ENCODE measurements at places on chromosomes 4 and X.

DNA sequence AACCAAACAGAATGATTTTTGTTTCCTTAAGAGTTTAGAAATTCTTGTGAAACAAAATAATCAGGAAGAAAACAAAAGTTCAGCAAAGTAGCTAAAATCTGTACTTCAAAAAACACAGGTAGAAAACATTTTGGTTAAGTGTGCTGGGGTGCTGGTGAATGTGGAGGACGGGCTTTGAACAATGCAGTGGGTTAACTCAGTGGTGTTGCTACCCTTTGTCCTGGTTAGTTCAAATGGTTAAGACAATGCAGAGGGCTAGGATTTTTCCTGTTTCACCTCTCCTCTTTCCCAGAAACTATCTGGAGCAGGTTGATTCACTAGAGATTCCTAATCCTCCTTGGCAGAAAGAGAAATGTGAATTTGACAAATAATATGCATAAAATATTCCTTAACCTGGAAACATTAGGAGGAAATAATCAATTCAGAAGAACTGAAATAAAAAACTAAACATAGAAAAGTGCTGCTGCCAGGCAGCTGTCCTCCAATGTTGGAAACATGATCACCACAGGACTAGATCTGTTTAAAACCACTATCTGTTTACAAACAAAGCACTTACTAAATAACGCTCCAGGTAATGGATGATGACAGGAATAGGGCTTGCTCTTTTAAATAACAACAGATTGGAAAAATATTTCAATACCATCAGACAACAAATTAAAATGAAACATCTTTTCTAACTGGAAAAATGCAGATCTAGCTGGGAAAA lies 148.9 kb downstream of the MAML3 start:
- DNase-seq: no peak

DNA sequence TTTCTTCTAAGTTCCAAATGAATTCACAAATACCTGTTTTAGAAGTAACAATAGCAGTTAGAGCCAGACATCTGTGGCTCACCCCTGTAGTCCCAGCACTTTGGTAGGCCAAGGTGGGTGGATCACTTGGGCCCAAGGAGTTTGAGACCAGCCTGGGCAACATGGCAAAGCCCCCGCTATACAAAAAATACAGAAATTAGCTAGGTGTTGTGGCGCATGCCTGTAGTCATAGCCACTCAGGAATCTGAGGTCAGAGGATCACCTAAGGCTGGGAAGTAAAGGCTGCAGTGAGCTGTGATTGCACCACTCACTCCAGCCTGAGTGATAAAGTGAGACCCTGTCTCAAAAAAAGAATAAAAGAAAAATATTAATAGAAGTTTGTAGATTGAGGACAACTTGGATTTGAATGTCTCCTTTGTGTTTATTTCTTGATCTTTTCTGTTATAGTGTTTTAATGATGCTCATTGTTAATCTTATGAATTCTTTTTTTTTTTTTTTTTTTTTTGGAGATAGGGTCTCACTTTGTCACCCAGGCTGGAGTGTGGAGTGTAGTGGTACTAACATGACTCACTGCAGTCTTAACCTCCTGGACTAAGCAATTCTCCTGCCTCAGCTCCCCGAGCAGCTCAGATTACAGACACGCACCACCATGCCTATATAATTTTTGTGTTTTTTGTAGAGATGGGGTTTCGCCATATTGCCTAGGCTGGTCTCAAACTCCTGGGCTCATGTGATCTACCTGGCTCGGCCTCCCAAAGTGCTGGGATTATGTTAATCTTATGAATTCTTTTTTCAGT lies 30.7 kb upstream of the RAPGEF2 start:
- no peak for DNase-seq

- DNase-seq: no peak
Observed at GRCh38 chr4:172061204-172061603, 248.0 kb downstream of the GALNTL6 start.

DNA sequence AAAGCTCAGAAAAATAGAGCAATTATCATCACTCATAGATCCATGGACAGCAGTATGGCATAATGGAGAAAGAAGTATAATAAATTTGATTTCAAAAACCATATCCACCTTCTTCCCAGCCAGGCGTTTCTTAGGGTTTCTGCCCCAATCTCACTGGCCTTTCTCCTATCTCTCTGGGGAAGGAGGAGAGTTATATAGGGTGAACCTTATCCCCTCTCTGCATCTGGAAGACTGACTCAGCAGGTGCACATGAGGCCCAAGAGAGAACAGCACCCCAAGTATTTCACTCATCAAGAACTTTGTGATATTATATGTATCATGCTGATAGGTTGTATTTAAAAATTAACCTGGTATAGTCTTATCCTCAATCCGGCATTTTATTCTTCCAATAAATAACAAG lies 318.8 kb upstream of the RASGEF1B start:
- no peak for DNase-seq

- DNase-seq: no peak
Observed at GRCh38 chr4:167290678-167291077, 56.4 kb upstream of the SPOCK3 start.

- DNase-seq: no peak
Observed at GRCh38 chr4:47672696-47673095, 165.2 kb downstream of the CORIN start.

DNA sequence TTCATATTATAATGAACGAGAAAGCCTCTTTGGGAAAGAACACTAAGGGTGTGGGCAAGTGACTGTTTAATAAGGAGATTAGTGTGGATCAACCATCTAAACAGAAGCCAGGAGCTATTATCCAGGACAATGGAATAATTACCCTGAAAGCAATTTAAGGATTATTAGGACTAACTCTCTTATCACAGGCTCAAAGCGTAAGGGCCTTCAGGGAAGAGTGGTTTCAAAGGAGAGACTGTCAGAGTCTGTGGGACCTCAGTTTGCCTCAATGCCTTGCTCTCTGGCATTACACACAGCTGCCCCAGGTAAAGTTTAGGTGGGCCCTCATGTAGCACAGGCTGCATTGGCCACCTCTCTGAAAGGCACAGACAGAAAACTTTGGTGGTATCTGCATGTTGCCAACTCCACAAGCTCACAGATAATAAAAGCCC lies 717.2 kb upstream of the ADGRL3 start:
- DNase-seq: no peak

DNA sequence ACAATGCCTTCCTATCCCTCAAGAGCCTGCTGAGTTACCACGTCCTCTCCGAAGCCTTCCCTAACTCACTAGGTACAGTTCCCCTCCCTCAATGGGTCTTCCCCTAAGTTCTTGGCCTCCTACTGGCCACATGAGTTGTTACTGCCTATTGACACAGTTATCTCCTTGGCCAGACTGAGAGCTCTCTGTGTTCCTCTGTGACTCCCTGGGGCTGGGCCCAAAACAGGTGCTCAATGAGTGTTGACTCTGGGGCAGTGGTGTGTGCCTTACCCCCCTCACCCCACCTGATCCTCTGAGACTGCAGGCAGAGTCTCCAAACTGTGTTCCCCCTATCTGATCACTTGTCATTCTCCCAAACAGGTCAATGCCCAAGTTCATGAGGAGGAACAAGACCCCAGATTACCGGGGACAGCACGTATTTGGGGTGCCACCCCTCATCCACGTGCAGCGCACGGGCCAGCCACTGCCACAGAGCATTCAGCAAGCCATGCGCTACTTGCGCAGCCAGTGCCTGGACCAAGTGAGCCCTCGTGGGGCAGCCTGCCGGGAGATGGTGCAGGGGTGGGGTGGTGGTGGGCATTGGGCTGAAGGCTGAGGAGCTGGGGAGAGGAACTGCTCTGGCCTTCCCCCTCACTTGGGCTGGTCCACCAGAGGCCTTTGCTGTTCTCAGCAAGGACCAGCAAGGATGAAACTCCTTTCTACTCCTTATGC lies 72.6 kb downstream of the STARD8 start:
- no peak for DNase-seq

GRCh38 chr4:153393397-153393796 lies 48.9 kb downstream of the MND1 start:
- no peak for DNase-seq

DNA sequence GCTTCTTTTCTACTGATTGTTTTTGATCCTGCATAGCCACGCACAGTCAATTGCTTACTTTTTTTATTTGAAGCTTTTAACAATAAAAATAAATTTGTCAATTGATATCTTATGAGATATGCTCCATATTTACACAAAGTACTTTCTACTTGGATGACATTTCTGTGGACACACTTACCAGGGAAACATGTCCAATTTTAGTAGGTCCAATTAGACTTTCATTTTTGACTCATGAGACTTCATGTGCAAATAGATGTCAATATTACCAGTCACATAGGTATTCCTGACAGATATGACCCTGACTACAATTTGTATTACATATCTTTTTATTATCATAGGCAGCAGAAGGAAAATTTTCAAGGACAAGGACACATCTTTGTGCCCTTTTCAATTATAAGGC lies 219.9 kb upstream of the ANKRD50 start:
- no peak for DNase-seq

- no peak for DNase-seq
Observed at GRCh38 chr4:45284400-45285085, 558.2 kb upstream of the GNPDA2 start.

GRCh38 chr4:95293014-95293413 lies 255.8 kb downstream of the UNC5C start:
- DNase-seq: no peak

GRCh38 chr4:172997856-172998255 lies 170.8 kb upstream of the GALNT7 start:
- no peak for DNase-seq

DNA sequence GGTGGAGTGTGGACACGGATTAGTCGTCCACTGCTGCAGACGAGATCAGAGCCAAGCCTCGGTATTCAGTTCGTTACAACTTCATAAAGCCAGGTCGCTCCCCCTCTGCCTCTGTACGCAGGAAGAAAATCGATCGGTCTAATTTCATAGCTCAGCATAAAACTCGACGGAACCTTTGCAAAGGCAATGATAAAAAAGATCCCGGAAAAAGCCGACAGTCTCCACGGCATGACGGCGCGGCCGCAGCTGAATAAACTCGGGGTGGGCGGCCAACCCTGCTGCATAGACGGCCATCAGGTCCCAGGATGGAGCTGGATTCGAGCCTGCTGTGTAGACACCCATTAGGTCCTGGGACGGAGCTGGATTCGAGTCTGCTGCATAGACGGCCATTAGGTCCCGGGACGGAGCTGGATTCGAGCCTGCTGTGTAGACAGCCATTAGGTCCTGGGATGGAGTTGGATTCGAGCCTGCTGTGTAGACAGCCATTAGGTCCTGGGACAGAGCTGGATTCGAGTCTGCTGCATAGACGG lies 113.8 kb upstream of the PPP2R3B start:
- DNase-seq: no peak

- no peak for DNase-seq
Observed at GRCh38 chrX:10990976-10991375, 120.2 kb upstream of the HCCS start.

DNA sequence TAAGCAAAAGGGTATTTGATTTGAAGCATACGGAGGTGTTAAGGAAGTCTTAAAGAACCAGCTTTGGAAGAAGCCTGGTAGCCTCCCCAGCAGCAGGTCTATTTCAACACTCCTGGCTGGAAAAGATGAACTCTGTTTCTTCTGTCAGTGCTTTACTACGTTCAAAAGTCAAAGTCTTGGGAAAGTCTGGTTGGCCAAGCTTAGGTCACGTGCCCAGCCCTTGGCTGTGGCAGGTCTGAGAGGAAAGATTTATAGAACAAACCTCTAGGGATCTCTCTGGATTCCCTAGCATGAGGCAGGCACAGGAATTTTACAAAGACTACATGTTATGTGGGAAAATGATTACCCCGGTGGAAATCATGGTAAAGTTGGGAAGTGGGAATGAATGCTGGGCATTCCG lies 8.6 kb upstream of the ARHGAP10 start:
- DNase-seq: no peak

Measured in naive thymus-derived CD8-positive, alpha-beta T cell (primary cell).